Activated T-cell treated with anti-CD3 and anti-CD28 coated beads, Interleukin-2, amount 50 U/mL, for 4 hours (primary cell): ENCODE measurements at places on chromosomes 2 and 18. TPM values are rescaled to one million over a fixed set of nuclear protein-coding genes. Genes with fewer than 3 reads are reported as not detected.

DNA sequence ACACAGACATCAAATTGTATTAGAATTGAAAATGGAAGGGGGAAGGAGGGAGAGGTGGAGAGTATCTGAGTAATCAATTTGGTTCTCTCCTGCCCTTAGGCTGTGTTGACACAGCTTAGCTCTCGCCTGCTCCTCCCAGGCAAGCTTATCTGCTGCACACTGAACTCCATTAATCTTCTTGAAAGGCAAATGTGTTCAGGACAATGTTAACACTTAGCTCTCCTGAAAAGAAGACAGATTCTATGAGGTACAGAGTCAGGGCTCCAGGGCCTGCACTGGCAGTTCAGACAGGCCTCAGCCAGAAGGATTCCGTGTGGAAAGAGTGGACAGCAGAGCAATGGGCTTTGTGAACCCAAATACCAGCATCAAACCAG is 430.0 kb upstream of the TNP1 start:
- DNase-seq, result no peak

GRCh38 chr2:95049683-95049955 is 24.1 kb downstream of the MAL start:
- DNase-seq, result no peak

SULT1C2 gene
- not detected for total RNA-seq

FHOD3 gene
- total RNA-seq, result 0.13 TPM

DNA sequence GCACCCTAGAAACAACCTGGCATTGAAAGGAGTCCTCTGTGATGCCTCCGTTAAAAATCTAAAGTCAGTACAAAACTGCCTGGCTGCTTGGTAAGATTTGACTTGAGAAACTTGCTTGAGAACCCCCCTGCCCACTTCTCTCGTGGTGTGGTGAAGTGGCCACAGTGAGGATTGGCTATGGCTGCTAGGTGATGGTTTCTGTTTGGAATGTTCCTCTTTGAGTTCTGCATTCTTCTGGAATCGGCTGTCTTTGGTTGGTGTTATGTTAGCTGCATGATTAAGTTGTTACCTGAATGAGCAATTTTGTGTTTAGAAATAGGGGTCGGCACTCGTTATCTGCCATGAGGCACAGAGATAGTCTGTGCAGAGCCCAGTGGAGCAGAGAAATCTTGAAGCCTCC is 21.7 kb upstream of the SAG start:
- DNase-seq, result no peak

ACMSD gene
- total RNA-seq, result not detected

DNA sequence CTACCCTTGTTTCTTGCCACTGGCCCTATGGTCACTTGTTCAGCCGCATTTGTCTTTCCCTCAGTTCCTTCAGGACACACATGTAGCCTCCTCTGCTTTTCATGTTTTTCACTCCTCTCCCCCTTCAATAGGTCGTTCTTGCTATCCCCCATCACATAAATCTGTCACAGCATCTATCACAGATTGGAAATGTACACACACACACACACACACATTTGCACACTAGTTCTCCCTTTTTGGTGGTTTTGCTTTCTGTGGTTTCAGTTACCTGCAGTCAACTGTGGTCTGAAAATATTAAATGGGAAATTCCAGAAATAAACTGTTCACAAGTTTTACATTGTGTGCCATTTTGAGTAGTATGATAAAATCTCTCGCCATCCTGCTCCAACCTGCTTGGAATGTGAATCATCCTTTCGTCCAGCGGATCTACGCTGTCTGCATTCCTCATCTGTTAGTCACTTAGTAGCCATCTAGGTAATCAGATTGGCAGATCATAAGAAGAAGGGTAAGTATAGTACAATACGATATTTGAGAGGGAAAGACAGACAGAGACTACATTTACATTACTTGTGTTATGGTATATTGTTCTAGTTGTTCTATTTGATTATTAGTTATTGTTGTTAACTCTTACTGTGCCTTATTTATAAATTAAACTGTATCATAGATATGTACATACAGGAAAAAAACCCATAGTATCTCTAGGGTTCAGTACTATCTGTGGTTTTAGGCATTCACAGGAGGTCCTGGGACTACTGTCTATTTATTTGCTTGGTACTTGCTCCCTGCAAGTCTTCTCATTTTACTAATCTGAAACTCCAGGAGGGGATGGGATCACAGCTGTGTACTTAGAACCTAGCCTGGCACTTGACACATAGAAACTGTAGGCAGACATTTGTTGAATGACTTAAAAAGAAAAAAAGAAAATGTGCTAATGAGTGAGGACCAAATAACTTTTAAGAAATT is 86.1 kb upstream of the PNPT1 start:
- DNase-seq, result no peak
